Smooth muscle cell of trachea (primary cell): ENCODE measurements at places on chromosomes 4 and X. TPM values are rescaled to one million over a fixed set of nuclear protein-coding genes. Genes with fewer than 3 reads are reported as not detected.

Gene CTAG1A
- total RNA-seq, result not detected in 2 replicates

Gene GSPT2
- 9.3 and 11.2 TPM in 2 replicates for total RNA-seq

Gene AFF2
- under 0.01 TPM in 1 of 2 replicates, not detected in the other for total RNA-seq

Gene LIN54
- total RNA-seq, result 12.4 and 20.2 TPM in 2 replicates

Gene CORIN
- total RNA-seq, result 0.15 and 0.33 TPM in 2 replicates

Gene EIF4E
- total RNA-seq, result 118 and 235 TPM in 2 replicates

Gene SMIM43
- 3.9 and 6.6 TPM in 2 replicates for total RNA-seq

Gene NKX6-1
- total RNA-seq, result 14.9 and 18.6 TPM in 2 replicates

Gene EGF
- total RNA-seq, result 0.50 and 1.0 TPM in 2 replicates

Gene RAI2
- total RNA-seq, result 2.2 and 5.8 TPM in 2 replicates

Gene ADH1B
- total RNA-seq, result 281 and 965 TPM in 2 replicates

Gene ELMOD2
- 22.0 and 67.3 TPM in 2 replicates for total RNA-seq

Gene VSIG4
- not detected in 2 replicates for total RNA-seq

Gene RS1
- total RNA-seq, result not detected in 2 replicates

Gene ADRA2C
- total RNA-seq, result 0.29 and 0.50 TPM in 2 replicates

Gene SMAD1
- 45.3 and 47.6 TPM in 2 replicates for total RNA-seq

Gene TRO
- 22.1 and 27.8 TPM in 2 replicates for total RNA-seq

Gene SLC10A4
- total RNA-seq, result 0.15 TPM in 1 of 2 replicates, not detected in the other

Gene INTU
- 6.3 and 8.9 TPM in 2 replicates for total RNA-seq

Gene TET2
- 7.1 and 7.9 TPM in 2 replicates for total RNA-seq

Gene GAGE12H
- not detected in 2 replicates for total RNA-seq

Gene CYTL1
- 0.15 and 0.17 TPM in 2 replicates for total RNA-seq

Gene WWC2
- 22.7 and 23.7 TPM in 2 replicates for total RNA-seq

Gene VMA21
- total RNA-seq, result 44.7 and 50.9 TPM in 2 replicates
